A549 treated with CpdA at 1 μM for 4 hours (cell line): ENCODE measurements at places on chromosomes 6 and 20. TPM values are rescaled to one million over a fixed set of nuclear protein-coding genes. Genes with fewer than 3 reads are reported as not detected.

The IMPG1 gene
- total RNA-seq, result not detected in 5 replicates

The PDYN gene
- total RNA-seq, result 0.03 TPM in 1 of 5 replicates, not detected in the others

The OLIG3 gene
- not detected in 5 replicates for total RNA-seq

The BCL2L1 gene
- 135 to 153 TPM (median 148 TPM) in 5 replicates for total RNA-seq

The RHAG gene
- 0.03 to 0.07 TPM in 2 of 5 replicates, not detected in the others for total RNA-seq

The ADTRP gene
- 0.51 to 0.78 TPM (median 0.56 TPM) in 5 replicates for total RNA-seq
